Upper lobe of left lung (tissue), 6 donors: ENCODE measurements at places on chromosomes 12 and 14. TPM values are rescaled to one million over a fixed set of nuclear protein-coding genes. Genes with fewer than 3 reads are reported as not detected.

GRCh38 chr12:93639406-93639805, 37.8 kb upstream of the CRADD start:
- H3K4me1 ChIP-seq = no peaks in the 10 kb centered on the region
- no peaks in the 10 kb centered on the region for H3K36me3 ChIP-seq
- DNase-seq = no peak
- no peaks in the 10 kb centered on the region for H3K27me3 ChIP-seq
- no peak overlapping the region for H3K4me3 ChIP-seq

Gene OVCH1
- 4.0 TPM for total RNA-seq

- no peaks in the 10 kb centered on the region for H3K36me3 ChIP-seq
- DNase-seq = no peak
- no peaks in the 10 kb centered on the region for H3K4me1 ChIP-seq
- H3K4me3 ChIP-seq = no peak overlapping the region
- no peaks in the 10 kb centered on the region for H3K27me3 ChIP-seq
Measured at GRCh38 chr12:113870035-113870434, 96.1 kb downstream of the RBM19 start.

GRCh38 chr14:78836777-78837176, 666.6 kb downstream of the NRXN3 start:
- no peaks in the 10 kb centered on the region for H3K36me3 ChIP-seq
- peak; percentile 21 for DNase-seq
- H3K4me3 ChIP-seq = no peak overlapping the region
- H3K4me1 ChIP-seq = no peaks in the 10 kb centered on the region
- no peaks in the 10 kb centered on the region for H3K27me3 ChIP-seq
- H3K27ac ChIP-seq = no peak overlapping the region

DNA sequence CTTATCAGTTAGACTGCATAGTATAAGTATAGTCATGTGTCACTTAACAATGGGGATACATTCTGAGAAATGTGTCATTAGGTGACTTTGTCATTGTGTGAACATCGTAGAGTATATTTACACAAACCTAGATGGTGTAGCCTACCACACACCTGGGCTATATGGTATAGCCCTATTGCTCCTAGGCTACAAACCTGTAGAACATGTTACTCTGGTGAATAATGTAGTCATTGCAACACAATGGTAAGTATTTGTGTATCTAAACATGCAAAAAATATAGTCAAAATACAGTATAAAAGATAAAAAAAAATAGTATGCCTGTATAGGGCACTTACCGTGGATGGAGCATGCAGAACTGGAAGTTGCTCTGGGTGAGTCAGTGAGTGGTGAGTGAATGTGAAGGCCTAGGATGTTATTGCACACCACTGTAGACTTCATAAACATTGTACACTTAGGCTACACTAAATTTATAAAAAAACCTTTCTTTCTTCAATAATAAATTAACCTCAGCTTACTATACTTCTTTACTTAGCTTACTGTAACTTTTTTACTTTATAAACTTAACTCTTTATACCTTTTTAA, 40.3 kb upstream of the ANKS1B start:
- no peaks in the 10 kb centered on the region for H3K4me1 ChIP-seq
- H3K36me3 ChIP-seq = no peaks in the 10 kb centered on the region
- H3K27me3 ChIP-seq = no peaks in the 10 kb centered on the region
- no peak overlapping the region for H3K4me3 ChIP-seq
- DNase-seq = no peak
- H3K27ac ChIP-seq = no peak overlapping the region

Gene SIX6
- not detected for total RNA-seq

- H3K4me1 ChIP-seq = peaks cover 39% of the 10 kb centered on the region
- H3K4me3 ChIP-seq = no peak overlapping the region
- H3K27me3 ChIP-seq = no peaks in the 10 kb centered on the region
- H3K27ac ChIP-seq = peak overlapping the region; percentile 66
- no peaks in the 10 kb centered on the region for H3K36me3 ChIP-seq
- DNase-seq = no peak
Measured at GRCh38 chr12:56836800-56837663, 73.9 kb downstream of the HSD17B6 start.

DNA sequence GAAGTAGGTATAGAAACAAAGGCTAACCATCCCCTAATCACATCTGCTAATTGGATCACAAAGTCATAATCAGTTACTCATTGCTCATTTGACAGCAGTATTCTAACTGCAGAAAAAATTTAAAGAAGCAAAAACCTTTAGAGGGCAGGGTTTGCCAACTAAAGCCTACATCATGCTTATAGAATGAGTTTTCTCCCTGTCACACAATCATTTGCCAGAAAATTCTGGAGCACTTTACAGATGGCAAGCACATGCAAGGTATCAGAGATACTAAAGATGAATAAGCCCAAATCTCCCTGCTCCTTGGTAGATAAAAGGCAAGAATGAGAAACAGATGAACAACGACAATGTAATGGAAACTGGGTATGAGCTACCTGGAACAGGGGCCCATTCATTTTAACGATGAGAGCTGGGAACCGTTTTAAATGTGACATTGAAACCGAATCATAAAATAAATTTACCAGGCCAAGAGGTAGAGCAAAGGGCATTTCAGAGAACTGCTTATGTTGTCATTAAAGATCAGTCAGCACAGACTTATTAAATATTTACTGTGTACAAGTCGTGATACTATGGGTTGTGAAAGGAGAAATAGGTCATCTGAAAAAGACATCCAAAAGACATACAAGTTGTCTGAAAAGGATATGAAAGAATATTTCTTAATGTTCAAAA, 211.4 kb upstream of the ABCD2 start:
- no peaks in the 10 kb centered on the region for H3K36me3 ChIP-seq
- no peaks in the 10 kb centered on the region for H3K27me3 ChIP-seq
- no peak for DNase-seq
- H3K27ac ChIP-seq = no peak overlapping the region
- no peaks in the 10 kb centered on the region for H3K4me1 ChIP-seq

DNA sequence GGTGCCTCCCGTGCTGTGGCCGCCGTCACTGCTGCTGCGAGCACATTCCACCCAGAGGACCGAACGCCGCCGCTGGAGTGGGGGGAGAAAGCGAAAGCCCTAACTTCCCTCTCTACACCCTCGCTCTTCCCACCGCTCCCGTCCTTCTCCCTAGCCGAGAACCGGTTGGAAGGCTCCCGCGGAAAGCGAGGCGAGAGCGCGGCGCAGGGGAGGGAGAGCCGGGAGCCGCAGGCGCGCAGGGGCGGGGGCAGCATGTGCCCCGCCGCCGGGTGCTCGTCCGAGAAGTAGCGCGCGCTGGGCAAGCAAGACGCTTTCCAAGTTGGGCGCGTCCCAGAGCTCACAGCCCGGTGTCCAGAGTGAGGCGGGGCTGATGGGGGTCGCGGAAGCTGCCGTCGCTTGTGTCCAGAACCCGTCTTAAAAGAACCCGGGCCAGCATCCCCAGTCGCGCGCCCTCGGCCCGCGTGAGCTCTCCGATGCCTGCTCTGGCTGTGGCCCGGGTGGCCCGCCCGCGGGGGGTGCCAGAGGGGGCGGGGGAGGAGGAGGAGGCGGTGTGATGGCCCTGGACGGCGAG, at the start of gene TRHDE:
TSS of gene TRHDE (plus strand) at position 280 of the 571 bp plus-strand sequence. CDS start at position 554, 274 bp downstream.
- peak within 1 kb of the TSS; percentile 68 for H3K27ac ChIP-seq
- DNase-seq = peak; percentile 89
- no peaks in the 10 kb centered on the region for H3K36me3 ChIP-seq
- H3K4me1 ChIP-seq = peaks cover 11% of the 10 kb centered on the region
- H3K4me3 ChIP-seq = peak within 1 kb of the TSS; percentile 65
- no peaks in the 10 kb centered on the region for H3K27me3 ChIP-seq

Gene SVOP
- total RNA-seq = not detected

DNA sequence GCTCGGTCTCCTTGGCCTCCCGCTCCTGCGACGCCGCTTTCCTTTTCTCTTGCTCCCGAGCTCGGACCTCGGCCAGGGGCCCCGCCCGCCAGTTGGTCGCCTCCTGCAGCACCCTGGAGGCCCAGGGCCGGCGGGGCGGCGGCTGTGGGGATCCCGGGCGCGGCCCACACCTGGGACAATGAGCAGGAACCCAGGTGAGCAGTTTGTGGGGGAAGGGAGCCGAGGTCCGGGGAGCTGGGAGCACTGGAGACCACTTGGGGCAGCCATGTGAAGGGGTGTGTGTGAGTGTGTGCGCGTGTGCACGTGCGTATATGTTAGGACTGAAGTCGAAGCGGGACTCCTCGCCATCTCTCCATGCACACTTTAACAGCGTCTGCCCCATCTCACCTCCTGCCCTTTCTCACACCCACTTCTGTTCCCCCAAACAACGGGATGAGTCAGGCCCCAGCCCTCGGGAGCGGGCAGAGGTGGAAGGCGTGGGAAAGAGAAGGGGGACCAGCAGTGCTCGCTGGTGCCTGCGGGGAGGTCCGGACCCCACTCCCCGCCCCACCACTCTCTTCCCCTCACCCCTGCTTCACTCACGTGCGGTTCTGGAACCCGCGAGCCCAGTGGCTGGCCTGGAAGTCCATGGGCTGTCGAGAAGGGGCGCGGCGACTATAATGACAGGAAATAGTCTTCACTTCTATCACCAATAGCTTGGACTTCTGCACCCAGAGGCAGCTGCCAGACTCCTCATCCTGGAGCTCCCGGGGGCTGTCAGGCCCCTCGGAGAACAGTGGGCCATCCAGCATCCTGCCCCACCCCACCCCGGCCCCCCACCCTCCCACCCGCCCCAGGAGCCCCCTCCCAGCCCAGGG, 450 bp downstream of the DDN start:
- H3K27me3 ChIP-seq = peaks cover 18% of the 10 kb centered on the region
- peaks cover 25% of the 10 kb centered on the region for H3K36me3 ChIP-seq
- H3K4me1 ChIP-seq = peaks cover 46% of the 10 kb centered on the region
- H3K27ac ChIP-seq = no peak overlapping the region
- peak overlapping the region; percentile 48 for H3K4me3 ChIP-seq

DNA sequence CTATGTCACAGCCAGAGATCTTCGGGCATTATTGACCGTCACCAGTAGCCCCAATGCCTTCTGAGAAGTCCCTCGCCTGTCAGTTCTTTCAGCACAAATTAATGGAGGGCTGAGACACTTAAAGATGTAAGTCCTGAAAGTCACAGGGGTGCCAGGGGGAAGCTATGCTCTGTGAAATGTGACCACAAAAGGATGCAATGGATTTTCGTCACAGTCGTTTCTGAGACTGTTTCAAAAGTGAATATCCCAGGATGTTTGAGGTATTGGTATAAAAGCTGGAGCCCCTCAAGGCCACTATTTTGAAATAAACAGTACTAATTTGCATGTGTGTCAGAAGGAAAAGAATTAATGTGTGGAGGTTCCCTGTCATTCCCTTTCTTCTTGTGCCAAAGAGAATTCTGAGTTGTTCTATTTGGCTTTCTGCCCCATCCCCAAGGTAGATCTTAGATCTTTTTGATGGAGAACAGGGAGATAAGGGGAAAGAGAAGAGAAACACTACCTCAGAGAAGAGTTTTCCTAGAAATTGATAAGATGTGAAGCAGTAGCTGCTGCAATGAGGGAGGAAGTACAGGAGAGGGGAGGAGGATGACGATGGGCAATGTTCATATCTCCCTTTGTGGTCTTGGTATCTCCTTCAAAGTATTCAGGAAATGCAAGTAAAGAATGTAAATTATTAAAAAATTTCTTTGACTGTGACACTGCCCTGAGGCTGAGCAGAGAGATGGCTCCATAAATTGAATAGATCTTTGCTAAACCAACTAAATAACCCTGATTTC, 101.8 kb upstream of the NAP1L1 start:
- no peaks in the 10 kb centered on the region for H3K4me1 ChIP-seq
- DNase-seq = no peak
- no peak overlapping the region for H3K4me3 ChIP-seq
- H3K27me3 ChIP-seq = no peaks in the 10 kb centered on the region

Gene CLEC1B
- total RNA-seq = 0.27 TPM

Gene RERG
- 13.6 TPM for total RNA-seq

DNA sequence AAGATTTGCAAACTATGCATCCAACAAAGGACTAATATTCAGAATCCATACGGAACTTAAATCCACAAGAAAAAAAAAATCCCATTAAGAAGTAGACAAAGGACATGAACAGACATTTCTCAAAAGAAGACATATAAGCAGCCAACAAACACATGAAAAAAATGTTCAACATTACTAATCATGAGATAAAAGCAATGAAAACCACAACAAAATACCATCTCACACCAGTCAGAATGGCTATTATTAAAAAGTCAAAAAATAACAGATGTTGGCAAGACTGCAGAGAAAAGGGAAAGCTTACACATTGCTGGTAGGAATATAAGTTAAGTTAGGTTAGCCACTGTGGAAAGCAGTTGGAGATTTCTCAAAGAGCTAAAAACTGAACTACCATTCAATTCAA, 16.2 kb downstream of the CDK17 start:
- no peak overlapping the region for H3K27ac ChIP-seq
- no peak overlapping the region for H3K4me3 ChIP-seq
- DNase-seq = no peak
- H3K27me3 ChIP-seq = no peaks in the 10 kb centered on the region

DNA sequence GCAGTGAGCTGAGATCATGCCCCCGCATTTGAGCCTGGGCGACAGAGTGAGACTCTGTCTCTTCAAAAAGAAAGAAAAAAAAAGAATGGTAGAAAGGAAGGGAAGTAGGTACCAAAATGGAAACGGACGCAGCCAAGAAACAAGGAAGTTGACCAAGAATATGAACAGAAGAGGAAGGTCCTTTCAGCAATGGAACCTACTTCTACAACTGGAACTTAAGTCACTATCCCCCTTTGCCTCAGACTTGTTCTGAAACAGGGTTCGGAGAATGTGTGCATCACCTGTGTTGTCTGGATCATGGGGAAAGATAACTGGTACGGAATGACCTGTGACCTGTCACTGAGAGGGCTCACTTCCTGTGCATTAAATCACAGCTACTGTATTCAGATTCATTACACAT, 43.9 kb upstream of the RNASE1 start:
- no peak overlapping the region for H3K27ac ChIP-seq
- no peak for DNase-seq
- H3K4me3 ChIP-seq = no peak overlapping the region
- no peaks in the 10 kb centered on the region for H3K36me3 ChIP-seq
- no peaks in the 10 kb centered on the region for H3K27me3 ChIP-seq
- H3K4me1 ChIP-seq = no peaks in the 10 kb centered on the region

- no peaks in the 10 kb centered on the region for H3K27me3 ChIP-seq
- no peak overlapping the region for H3K4me3 ChIP-seq
- no peak for DNase-seq
Measured at GRCh38 chr14:24734917-24735500, 101.0 kb upstream of the GZMB start.

Gene PCED1B
- 53.4 TPM for total RNA-seq

GRCh38 chr12:110280392-110280778, 662 bp upstream of the ATP2A2 start:
- H3K4me3 ChIP-seq = peak overlapping the region; percentile 84
- H3K27me3 ChIP-seq = no peaks in the 10 kb centered on the region
- peak overlapping the region; percentile 97 for H3K27ac ChIP-seq
- peaks cover 39% of the 10 kb centered on the region for H3K4me1 ChIP-seq

DNA sequence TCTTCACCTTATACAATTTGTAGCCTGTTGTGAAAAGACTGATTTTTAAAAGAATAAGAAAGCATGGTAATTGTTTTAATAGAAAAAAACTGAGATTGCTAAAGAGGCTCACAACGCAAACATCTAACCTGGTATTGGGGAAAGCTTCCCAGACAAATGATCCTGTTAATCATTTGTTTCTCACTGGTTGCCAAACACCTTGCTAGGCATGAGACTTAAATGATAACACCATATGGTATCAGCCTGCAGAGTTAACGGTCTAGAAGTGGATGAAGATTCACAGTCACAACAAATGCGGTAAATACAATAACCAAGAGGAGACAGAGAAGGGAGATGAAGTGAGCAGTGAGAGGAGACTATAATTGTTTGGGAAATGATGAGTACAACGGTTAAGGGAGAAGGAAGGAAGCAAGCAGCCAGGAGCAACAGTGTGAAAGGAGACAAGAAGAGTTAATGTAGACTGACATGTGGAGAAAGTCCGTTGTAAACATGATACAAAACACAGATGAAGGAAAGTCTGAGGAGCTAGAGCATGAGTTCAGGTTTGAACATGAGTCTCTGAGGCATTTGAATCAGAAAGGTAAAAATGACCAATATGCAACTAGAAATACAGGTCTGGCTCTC, 19.8 kb downstream of the GXYLT1 start:
- no peak overlapping the region for H3K4me3 ChIP-seq
- no peaks in the 10 kb centered on the region for H3K27me3 ChIP-seq
- H3K36me3 ChIP-seq = no peaks in the 10 kb centered on the region
- H3K4me1 ChIP-seq = peaks cover 11% of the 10 kb centered on the region

Gene NTN4
- 115 TPM for total RNA-seq
